ENCODE measurements at places on chromosomes 7 and 10. TPM values are rescaled to one million over a fixed set of nuclear protein-coding genes. Genes with fewer than 3 reads are reported as not detected.

VIM gene
- total RNA-seq: 289 TPM

GLUD1 gene
- total RNA-seq: 175 TPM

HGF gene
- total RNA-seq: 5.9 TPM

MPP7 gene
- total RNA-seq: 1.4 TPM

ELFN1 gene
- total RNA-seq: 9.5 TPM

ARHGEF5 gene
- 1.4 TPM for total RNA-seq

RASSF4 gene
- 7.2 TPM for total RNA-seq

ASL gene
- 4.5 TPM for total RNA-seq

Data from occipital lobe (tissue), 3 donors.